ENCODE measurements at places on chromosomes 13 and 19.

DNA sequence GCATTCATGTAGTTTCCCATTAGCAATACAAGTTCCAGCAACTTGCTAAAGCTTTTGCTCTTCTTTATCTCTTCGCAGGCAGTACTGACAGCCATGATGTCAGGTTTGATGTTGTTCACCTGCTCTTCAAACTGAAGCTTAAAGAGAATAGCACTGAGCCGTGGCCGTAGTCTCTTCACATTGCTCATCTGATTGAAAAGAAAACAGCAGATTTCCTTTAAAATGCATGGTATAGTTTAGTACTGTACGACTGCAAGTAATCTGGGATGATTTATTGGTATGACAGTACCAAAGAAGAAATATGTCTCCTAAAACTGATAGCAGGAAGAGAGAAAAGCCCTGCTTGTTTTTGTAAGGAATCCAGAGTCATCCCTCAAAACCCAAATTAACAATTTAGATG, 284.4 kb downstream of the DIAPH3 start:
- DNase-seq: no peak

DNA sequence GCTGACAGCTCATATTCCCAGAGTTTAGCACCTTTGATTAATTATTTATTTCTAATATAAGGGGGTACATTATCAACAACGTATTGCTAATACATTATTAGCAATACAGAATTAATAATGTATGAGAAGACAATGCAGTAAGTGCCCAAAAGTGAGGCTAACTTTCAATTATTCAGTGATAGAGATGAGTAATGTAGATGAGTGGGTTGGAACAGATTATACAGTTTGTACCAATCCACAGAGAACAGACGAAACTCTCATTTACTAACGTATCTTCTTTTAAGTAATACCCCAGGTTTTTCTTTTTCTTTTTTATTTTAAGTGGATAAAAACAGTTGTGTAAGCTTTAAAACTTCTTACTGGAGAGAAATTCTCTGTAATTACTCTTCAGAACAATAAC, 36.7 kb upstream of the RBM26 start:
- DNase-seq: no peak

DNA sequence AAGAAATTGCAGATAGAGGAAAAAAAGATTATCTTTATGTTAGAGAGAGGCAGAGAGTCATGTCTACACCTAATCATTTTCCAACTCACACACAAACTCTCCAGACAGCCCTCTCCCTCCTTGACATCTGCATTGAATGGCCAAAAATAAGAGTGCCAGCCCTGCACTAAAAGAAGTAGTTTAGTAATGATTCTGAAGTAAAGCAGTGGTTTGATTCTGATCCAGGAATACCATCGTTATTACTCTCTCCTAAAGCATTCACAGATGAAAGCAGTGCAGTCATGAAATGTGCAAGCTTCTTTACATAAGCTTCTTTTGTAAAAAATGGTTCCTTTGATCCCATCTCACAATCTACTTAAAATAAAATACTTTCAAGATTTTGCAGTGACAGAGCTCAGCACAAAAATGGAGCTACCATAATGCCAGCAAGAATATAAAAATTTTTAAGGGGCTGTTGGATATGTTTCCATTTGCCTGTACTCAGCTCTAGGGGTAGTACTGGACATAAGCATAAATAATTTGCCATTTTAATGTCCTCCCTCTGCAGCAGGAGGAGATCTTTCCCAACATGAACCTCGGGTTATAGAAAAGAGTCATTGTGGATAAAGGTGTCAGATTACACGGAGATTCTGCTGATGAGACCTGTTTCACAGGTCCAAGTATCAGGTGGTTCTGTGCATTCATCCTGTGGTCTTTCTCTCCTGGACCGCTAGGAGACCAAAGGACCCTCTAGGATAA, 406.3 kb downstream of the DCT start:
- DNase-seq: peak; percentile 59

- DNase-seq: no peak
These were observed 21.8 kb downstream of the NAA16 start for GRCh38 chr13:41332829-41333228.

DNA sequence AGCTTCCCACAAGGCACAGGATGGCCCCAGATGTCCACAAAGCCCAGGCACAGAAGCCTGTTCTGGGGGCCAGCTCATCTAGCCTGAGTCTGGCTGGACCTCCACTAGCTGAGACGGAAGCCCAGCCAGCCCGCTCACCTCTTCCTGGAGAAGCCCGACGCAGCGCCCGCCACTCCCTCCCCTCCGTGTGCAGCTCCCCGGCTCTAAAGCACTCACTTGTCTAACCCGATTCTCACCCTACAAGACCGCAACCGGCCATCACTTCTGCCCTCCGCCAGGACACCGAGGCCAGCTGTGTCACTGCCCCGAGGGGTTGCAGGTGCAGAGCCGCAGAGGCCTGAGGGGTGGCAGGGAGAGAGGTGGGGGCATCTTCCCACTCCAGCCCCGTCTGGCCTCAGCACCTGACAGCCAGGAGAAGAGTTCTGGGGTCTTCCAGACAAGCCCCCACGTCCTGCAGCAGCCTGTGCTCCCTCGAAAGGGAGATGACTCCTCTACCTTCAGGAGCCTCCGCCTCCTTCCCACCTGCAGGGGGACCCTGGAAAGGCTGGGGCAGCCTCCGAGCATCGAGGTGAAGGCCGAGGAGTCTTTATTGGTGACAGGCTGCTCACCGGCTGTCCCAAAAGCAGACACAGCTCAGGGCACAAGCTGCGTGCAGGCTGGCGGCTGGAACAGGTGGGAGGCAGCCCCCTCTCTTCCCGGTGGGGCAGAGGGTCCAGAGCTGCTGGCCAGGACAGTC, 5.9 kb upstream of the DIRAS1 start:
- DNase-seq: no peak

GRCh38 chr13:48496271-48497161, 36.4 kb downstream of the RCBTB2 start:
- no peak for DNase-seq

- DNase-seq: no peak
These were observed 175.2 kb upstream of the RNF113B start for GRCh38 chr13:98352226-98352625.

DNA sequence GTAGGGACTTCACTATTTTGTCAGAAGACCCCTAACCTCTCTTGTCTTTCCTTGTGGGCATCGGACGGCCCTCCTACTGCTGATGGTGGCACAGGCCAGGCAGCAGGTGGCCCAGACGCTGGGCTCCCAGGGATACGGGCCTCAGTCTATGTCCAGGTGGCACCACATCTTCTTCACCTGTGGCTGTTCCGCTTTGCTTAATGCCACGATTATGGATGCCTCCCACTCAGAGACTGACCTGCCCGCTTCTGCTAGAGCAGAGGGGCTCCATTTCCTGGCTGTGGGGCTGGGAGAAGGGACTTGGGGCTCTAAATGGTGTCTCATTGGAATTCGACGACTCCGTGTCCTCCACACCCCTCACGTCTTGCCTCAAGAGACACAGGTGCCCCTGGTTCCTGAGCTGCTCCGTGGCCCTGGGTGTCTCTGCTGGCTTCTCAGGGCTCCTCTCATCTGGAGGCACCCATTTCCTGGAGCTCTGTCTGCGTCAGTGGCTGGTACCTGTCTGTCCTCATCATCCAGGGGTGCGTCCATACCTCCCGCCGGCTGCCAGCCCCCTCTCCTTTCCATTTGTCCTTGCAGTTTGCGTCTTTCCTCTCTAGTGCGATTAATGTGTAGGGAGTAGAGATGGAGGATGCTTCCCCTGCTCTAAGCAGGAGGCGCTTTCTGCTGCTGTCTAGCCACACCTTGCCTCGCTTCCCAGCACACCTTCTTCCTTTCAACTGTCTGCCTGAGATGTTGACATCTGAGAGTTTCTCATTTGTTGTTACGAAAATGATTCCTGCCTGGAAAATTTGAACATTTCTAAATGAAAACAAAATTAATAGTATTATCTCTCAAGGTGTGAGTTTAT, 63.4 kb downstream of the TEX29 start:
- no peak for DNase-seq

GRCh38 chr13:49679246-49679645, 12.0 kb downstream of the EBPL start:
- DNase-seq: no peak

DNA sequence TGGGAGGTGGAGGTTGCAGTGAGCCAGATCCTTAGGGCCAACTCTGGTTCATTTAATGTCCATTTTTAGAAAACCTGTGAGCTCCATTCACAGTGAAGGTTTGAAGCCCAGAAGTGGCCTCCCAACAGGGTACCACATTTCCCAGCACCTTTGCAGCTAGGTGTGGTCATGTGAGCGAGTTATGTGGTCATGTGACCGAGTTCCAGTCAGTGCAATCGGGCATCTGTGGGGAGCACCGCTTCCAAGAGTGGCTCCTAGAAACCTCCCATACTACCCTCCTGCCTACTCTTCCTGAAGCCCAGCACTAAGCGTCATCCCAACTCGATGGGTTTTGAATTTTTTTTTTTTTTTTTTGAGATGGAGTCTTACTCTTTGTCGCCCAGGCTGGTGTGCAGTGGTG, 663 bp upstream of the PLA2G4C start:
- DNase-seq: no peak

DNA sequence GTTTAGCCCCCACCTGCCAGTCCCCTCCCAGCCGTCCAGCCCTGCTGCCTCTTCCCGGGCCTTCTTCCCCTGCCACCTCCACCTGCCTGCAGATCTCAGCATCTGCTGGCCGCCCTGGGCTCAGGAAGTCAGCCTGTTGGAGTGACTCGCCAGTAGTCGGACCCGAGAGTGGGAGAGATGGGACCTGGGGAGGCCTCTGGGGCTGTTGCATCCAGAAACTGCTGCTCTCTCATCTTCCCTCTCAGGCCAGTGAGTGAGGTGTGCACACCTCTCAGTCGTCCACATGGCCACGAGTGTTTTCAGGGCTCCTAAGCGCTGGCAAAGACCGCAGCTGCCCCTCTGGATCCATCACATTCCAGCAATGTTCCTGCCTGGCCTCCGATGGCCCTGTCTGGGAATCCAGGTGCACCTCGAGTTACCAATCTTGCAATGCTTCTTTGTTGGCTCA, 151.8 kb upstream of the SOX1 start:
- no peak for DNase-seq

GRCh38 chr19:42276821-42277220, 7.8 kb downstream of the CIC start:
- DNase-seq: no peak

- no peak for DNase-seq
These were observed 426.2 kb upstream of the DACH1 start for GRCh38 chr13:72293206-72293605.

DNA sequence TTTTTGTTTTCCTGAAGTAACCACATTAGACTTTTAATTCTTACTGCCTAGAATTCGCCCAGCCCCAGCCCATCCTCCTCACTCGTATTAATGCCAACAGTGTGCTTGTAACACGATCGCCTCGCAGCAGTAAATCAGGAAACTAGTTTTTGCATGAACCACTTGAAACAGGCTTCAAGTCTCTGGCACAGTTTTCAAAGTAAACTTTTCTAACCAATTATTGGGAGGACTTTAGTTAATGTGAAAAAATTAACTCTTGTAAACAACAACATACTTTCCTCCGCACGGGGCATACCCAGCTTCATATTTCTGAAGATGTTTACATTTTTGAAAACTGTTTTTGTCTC, 39.2 kb downstream of the TNFRSF19 start:
- DNase-seq: peak; percentile 24

DNA sequence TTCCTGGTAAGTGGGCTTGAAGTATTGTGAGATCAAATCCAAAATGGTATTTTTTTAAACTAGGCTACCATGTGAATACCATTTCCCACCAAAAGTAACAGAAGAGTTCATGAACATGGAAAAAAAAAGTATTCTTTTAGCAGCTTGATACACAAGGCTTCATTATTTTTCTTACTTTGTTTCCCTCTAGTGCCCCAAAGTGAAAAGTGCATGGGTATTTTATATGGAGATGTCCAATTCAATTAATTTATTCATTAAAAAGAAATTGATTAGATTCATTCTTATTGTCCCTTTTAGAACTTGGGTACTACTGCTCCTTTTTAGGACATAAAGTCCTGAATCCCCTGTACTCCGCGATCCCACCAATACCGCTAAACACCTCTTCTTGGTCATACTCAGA, 28.6 kb upstream of the SCEL start:
- DNase-seq: no peak

DNA sequence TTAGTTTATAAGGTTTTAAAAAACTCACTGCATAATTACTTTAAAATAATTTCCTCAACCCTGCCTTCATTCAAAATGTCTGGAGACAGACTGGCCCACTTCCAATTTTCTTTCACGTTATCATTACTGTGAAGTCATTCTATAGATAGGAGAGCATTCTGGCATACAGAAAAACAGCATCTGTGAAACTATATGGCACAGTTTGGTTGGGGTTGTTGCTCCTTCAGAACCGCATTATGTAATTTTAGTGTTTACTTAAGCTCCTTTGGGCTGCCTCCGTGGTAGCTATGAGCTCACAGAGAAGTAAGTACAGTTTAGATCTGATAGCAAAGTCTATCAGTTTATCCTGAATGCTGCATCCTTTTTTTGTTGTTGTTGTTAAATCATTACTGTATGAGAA, 104.3 kb downstream of the KCNRG start:
- no peak for DNase-seq

DNA sequence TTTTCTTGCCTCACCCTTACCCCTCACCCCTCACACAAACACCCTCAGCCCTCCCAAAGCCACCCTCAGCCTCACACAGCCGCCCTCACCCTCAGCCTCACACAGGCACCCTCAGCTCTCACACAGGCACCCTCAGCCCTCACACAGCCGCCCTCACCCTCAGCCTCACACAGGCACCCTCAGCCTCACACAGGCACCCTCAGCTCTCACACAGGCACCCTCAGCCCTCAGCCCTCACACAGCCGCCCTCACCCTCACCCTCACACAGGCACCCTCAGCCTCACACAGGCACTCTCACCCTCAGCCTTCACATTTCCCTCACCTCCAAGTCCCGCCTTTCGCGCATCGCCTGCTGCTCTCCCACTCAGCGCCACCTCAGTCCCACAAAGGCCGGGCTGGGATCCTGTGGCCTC, 287 bp upstream of the ZSCAN22 start:
- DNase-seq: no peak

GRCh38 chr19:33235269-33235995, 9.8 kb upstream of the SLC7A10 start:
- peak; percentile 64 for DNase-seq

DNA sequence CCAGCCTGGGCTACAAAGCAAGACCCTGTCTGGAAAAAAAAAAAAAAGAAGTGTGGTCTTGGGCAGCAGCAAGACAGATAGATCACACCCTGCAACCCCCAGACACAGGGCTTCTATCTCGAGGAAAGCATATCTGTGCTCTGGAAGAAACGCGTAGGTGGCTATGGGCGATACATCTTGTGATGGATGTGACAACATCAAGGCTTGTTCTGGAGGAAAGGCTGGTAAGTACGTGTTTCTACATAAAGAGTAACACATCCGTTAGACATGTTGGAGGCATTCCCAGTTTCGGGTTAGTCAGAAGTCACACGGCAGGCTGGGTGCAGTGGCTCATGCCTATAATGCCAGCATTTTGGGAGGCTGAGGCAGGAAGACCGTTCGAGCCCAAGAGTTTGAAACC, 6.6 kb upstream of the DHDH start:
- DNase-seq: peak; percentile 97

Data from COLO829 (cell line).